Suppressor macrophage (primary cell): ENCODE measurements at places on chromosomes 5 and 9.

DNA sequence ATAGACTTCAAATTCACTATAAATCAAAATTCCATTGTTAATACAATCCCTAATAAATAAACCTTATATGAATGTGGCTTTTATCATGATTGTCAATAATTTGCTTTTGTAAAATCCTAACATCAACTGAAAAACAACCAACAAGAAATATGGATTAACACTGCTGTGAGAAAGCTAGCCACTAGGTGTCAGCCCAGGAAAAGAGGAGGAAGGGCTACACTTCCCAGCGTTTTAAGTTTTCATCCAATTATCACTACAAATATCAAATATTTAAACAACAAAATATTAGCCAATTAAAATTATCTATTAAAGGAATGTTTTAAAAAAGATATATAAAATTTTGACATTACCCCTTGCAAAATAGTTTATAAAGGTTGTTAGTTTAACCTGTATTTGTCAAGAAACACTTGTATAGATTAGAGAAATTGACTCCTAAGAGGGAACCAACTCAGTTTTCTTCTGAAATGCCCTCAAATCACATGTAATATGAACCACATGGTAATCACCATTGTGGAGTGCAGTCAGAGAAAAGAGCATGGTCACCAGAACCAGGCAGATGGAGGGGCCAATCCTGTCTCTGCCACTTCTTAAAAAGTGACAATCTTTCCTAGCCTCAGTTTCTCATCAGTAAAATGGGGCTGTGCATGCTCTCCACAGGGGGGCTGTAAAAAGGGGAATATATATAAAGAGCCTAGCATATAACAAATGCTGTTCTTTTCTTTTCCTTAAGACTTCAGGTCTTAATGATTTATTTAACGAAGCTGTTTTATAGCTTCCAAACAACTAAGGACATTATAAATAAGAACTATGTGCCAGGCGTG lies 188.2 kb downstream of the CRB2 start:
- peak; percentile 50 for DNase-seq

DNA sequence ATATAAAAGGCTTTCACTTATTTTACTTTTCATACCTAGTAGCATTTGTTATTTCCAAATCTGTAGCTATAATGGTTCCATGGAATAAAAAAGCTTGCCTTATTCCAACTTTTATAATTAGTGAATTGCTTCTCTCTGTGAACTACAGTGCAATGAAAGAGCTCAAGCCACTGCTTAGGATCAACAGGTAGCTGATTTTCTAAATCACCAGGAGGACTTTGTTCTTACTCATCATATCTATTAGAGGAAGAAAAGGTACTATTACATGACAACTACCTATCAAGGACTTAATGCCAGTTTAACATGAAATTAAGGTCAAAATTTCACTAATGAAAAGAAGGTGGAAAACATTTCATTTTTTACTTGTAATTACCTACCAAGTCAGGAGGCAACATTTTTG lies 414.6 kb downstream of the BNC2 start:
- DNase-seq: no peak

GRCh38 chr9:126411948-126412284 lies 85.3 kb downstream of the MVB12B start:
- no peak for DNase-seq

DNA sequence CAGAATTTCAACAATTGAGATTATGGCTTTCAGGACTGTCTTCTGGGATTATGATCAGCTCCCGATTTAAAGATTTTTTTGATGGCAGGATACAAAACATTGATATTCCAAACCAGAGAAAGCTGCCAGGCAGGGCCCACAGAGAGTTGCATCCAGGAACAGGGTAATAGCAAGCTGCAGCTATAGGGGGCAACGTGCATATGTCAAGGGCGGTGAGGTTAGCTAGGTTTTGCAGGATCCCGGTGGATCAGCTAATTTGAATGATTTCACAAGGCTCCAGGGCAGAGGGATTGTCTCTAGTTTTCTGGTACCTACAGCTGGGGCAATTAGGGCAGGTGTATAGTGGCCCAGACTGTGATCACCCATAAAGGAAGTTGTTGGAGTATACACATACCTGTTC lies 339.4 kb downstream of the CHSY3 start:
- DNase-seq: no peak

GRCh38 chr9:107807183-107807582 lies 317.6 kb upstream of the KLF4 start:
- DNase-seq: no peak
